CD4-positive, alpha-beta T cell treated with Interleukin-17A for 1 hour (primary cell): ENCODE measurements at places on chromosomes 1 and 21.

DNA sequence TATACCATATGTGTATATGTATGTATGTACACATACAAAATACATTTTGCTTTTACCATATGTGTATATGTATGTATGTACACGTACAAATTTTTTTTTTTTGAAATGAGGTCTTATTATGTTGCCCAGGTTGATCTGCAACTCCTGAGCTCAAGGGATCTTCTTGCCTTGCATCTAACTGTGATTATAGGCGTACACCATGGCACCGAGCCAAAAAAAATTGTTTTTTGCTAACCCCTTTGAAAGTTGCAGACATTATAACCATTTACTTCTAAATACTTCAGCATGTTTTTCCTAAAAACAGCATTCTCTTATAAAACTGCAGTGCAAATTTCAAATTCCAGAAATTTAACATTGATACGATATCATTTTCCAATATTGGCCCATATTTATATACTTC, 147.0 kb downstream of the POU2F1 start:
- no peak for DNase-seq

DNA sequence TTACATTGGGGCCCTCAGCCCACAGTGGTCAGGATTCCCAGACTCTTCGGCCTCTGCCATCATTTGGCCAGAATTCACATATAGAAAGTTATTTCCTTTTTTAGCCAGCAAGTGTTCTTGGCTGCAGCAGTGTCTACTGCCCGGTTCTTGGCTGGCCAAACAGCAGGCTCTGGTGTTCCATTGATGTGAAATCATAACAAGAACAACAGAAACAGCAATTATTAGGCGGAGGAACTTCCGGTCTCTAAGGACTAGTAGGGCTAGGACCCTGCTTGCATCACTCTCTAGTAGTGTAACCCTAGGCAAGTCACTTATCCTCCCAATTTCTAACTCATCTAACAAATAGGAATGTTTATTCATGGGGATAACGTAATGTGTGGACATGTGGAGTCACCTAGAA, 8.7 kb upstream of the GJA5 start:
- no peak for DNase-seq

DNA sequence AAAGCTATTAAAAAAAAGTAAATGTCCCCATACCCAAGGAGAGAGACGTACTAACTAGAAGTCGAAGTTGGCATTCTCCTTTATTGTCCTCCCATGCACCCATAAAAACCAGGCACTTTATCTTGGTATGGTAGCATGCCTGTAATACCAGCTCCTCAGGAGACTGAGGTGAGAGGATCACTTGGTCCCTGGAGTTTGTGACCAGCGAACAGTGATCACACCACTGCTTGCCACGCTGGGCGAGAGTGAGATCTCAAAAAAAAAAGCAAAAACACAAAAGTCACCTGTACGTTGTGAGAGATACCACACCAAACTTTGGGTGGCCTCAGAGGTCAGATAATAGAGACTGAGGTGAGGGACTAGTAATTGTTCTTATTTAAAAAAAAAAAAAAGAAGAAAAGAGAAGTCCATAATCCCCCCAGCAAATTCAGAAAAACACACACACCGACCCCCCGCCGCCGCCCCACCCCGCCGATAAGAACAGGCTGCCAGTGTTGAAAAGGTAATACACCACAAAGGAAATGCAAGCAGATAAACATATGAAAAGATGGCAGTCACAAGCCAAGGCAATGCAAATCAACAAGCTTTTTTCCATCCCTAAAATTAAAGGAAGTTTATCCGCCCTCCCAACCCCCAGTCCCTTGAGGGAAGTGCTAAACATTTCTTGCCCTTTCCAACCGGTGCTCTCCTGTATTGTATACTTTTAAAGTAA, 3.6 kb downstream of the L1TD1 start:
- DNase-seq, result no peak

DNA sequence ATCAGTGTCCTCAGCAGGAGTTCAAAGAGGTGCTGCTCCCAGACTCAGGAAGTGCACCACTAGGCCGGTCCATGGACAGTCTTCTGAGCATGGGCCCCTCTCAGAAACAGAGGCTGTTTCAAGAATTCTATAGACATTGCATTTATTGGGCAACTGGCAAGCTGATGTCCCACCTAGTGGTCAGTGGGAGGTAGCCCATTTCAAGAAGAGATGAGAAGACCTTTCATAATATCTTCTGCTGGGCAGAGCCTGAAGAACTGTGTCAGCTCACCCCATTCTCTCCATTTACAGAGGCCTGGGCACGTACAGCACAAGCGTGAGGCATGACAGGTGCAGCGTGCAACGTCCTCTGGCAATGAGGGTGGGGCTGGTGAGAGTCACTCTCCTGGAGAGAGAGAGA, 216.0 kb downstream of the DYRK1A start:
- peak; percentile 5 for DNase-seq

DNA sequence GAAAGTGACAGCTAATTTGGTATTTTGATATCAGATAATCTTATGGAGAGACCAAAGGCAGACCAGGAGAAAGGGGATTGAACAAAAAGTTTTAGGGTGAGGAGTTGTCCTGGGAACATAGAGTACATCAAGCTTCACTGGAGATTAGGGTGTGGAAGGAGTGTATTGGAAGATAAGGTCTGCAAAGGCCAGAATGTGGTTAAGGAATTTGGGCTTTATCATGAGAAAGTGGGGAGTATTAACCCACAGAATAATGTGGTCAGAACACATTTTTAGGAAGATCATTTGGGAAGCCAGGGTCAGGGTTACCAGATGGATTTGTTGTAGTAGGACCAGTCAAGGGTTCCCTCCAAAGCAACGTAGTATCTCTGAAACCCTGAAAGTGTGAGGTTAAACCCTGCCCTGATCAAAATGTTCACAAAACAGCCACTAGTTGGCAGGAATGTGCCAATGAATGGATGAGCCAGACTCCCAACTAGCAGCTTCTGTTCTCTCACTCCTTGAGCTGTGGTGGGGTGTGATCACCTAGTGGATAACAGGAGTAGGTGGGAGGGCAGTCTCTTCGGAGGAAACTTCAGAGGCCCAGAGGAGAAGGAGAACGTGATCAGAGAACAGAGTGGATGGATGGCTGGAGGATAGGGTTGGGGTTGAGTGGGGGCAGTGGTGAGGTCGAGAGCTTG, 35.8 kb downstream of the SLC2A1 start:
- DNase-seq, result peak; percentile 83

DNA sequence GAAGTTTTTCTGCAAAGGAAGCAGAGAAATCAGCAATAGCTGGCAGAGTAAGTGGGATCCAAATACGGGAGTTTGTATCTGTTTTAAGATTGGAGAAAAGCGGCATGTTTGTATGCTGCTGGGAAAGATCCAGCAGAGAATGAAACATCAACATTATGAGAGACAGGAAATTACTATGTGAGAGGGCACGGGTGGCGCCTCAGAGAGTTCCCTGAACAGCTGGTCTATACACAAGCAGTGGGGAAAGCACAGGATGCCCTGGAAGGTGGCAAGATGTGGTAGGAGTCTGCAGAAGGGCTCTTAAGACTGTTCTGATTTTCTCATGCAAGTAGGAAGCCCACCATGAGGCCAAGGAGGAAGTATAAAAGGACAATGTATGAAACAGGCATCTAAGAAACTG, 130.4 kb downstream of the RERE start:
- no peak for DNase-seq

GRCh38 chr1:203702130-203702577, 62.8 kb upstream of the LAX1 start:
- DNase-seq, result peak; percentile 73

DNA sequence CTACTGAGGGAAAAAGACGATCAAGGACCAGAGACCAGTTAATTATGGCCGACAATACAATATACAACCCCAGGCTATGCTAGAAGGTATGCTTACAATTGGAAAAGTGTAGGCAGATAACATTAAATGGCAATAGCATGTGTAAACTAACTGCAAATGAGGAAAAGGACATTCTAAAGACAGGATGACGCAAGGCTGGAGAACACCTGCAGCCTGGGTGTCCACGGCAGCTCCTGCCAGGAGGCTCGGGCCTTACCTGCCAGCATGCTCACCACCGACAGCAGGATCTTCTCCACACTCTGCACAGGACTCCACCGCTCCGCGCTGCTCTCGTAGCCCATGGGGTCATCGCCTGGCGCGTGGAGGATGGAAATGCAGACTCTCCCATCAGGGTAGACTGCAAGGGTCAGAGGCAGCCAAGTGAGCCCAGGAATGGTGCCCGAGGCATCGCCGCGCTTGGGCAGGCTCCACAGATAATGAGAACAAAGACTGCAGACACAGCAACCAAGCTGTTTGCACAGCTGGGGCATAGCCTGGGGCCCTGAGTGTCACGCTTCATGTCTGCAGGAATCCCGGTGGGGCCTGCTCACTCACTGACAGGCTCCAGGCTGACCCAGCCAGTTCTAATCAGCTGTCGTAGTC, 28.2 kb downstream of the UBE2G2 start:
- DNase-seq, result no peak
